Foreskin keratinocyte (primary cell): ENCODE measurements at places on chromosomes 5 and 9.

DNA sequence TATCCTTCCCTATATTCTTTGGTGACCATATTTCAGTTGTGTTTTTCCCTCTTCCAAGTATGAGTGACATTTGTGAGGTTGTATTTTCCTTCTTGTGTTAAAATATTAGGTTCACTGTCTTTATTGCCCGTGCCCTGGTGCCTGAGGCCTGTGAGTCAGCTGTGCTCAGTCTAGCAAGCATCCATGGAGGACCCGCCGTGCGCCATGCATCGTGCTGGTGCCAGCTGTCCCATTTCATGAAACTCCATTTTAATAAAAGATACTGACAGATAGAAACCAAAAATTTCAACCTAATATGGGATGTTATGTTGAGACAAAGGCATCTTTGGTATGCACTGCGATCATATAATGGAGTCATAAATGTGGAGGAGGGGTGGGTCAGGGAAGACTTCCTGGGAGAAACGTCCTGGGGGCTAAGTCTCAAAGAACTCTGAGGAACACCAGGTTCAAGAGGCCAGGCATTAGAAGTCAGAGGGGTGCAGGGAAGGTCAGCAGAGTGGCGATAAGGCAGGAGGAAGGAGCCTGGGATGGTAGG lies 34.0 kb upstream of the FGF1 start:
- peak; percentile 64 for DNase-seq

- no peak for DNase-seq
Observed at GRCh38 chr5:148426514-148426913, 42.8 kb downstream of the FBXO38 start.

- DNase-seq, result no peak
Observed at GRCh38 chr5:131214609-131215227, 44.0 kb downstream of the LYRM7 start.

DNA sequence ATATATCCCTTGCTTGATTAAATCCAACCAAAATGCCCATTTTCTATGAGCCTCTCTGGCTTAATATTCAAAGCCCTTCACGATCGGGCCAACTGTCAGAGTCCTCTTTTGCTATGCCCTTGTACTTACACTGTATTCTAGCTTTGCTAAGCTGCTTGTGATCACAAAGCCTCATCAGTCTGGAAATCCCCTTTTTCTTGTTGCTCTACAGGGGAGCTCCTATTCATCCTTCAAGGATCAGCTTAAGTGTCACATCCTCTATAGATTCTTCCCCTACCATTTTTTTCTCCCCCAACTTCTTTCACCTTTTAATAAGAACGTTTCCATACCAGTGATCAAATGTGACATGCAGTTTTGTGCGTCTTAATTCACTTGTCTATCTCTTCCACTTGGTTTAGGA lies 450.4 kb upstream of the CHD1 start:
- DNase-seq, result no peak

- no peak for DNase-seq
Observed at GRCh38 chr5:151432210-151432609, 15.2 kb upstream of the SLC36A1 start.

GRCh38 chr9:90499761-90500160 lies 142.9 kb downstream of the DIRAS2 start:
- no peak for DNase-seq

DNA sequence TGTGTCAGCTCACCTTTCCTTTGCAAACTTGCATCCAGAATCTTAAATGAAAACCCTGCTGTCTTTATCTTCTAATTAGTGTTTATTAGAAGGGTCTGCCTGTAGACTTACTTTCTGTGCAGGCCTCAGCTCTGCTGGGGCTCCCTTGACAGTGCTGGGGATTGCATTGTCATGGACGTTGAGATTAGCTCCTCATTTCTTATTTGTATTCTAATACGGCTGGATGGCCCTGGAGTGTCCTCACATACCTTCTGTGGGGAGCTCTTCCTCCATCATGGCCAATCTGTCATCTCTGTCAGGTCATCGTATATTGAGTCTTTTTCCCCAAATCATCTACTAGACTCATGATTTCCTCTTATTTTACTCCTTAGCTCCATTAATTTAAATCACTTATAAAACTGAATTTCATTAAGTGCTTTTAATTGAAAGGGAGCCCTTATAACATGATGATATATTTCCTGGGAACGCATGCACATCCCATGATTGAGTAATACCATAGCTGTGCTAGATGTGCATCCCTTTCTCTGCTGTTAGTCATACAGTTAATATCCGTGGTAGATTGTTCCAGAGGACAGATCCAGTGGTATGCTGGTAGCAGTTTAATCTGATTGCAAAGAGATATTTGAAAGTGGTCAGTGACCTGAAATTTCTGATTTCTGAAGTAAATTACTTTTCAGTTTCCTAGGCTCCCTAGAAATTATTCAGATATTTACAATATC lies 61.6 kb downstream of the ICE1 start:
- DNase-seq, result peak; percentile 24

DNA sequence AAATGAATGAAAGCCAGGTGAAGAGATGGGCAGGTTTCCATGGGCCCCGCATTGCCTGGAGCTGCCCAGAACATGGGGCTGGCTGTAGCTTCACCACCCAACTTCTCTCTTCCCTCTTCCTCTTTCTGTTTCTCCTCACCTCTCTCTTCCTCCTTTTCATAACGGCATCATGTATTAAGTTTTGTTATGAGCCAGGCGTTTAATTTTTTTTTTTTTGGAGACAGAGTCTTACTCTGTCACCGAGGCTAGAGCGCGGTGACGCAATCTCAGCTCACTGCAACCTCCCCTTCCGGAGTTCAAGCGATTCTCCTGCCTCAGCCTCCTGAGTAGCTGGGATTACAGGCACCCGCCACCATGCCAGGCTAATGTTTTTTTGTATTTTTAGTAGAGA lies 13.0 kb upstream of the SPINK4 start:
- no peak for DNase-seq

- no peak for DNase-seq
Observed at GRCh38 chr5:164360589-164360988, 855.2 kb downstream of the MAT2B start.

DNA sequence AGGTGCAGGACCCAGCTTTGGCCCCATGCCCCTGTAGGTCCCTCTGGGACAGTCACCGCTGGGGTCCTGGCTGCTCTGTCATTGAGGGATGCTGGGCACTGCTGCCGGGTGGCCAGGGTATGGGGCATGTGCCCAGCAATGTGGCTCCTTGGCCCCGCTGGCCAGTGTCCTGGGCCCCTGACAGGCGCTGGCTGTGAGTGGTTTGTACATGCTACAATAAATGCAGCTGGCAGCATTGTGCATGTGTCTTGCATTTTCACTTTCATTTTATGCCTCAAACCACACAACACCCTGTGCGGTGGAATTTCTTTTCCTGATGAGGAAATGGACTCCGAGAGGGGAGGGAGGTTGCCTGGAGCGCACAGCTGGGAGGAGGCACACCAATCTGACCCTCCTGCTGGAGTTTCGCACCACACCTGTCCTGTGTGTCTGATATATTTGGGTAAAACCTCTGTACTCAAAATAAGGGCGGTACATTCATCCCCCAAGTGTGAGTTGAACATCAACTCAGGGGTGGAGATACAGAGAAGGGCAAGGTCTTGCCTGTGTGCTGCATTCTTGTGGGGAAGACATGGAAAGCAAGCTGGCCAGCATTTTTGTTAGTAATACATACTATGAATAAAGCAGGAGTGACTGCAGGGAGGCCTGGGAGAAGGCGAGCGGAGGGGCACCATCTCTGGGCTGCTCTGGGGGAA lies 11.7 kb downstream of the TSPAN17 start:
- no peak for DNase-seq
